ENCODE measurements at places on chromosomes 12 and 14.

DNA sequence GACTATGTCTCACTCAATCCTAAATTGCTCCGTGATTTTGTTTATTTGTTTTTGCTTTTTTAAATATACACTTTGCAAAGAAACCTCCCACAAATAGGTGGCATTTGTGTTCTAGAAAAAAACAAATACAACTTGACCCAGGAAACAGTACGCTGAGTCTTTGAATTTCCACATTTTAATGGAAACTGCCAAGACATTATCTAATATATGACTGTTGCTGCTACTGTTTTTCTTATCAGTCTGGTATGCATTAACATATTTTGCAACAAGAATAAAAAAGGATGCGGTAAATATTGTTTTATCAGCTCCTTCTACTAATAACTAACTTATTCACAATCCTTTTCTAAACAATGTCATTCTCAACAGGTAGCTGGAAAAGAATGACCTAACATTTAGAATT is 187.4 kb downstream of the LRIG3 start:
- no peak for DNase-seq

- DNase-seq = no peak
These were observed 58.4 kb downstream of the ATP2B1 start for GRCh38 chr12:89650239-89650638.

DNA sequence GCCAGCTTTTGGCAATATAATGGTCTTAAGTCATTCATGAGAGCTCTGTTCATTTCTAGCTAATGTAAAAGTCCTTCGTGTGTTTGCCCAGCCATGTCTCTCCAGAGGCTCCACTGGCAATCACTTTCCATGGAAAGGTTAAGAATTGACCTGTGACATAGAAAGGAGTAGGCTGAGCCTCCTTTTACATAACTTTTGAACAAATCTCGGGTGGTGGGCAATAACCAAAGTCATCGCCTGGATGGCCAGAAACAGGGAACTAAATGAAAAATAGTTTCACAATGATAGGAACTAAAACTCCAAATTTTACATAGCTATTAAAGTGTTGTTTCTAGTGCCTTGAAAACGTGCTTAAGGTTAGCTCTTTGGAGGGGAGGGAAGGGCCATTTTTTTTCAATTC is 6.5 kb downstream of the BHLHE41 start:
- DNase-seq = no peak

- DNase-seq = no peak
These were observed 80.0 kb upstream of the RPH3A start for GRCh38 chr12:112711507-112711906.

- no peak for DNase-seq
These were observed 368.3 kb downstream of the ADGRD1 start for GRCh38 chr12:131321988-131322387.

DNA sequence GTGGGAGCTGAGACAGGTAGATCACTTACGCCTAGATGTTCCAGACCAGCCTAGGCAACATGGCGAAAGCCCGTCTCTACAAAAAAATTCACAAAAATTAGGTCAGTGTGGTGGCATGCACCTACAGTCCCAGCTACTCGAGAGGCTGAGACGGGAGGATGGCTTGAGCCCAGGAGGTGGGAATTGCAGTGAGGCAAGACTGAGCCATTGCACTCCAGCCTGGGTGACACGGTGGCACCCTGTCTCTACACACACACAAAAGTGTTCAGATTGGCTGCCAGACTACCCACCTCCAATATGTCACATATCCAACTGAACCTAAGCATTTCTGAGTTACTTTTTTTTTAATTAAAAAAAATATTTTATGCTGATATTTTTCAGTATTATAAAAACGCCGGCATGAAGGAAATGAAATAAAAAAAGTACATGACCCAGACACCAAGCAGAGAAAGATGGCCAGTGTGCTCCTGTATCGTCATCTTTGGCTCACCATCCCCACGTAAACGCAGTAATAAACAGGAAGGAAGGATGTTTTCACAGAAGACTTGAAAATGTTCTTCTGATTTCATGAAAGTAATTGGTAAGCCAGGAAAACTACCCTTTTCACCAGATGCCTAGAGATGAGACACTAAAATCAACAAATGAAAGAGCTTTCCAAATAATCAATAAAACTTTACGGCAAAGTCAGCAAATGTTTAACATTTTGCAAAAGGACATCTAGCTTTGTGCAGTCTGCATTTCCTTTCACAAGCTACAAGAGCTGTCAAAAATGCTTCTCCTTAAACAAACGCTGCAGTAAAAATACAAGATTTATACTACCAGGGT is 26.4 kb downstream of the CDC42BPB start:
- no peak for DNase-seq

GRCh38 chr12:129772501-129773493 is 131.0 kb downstream of the TMEM132D start:
- DNase-seq = no peak

DNA sequence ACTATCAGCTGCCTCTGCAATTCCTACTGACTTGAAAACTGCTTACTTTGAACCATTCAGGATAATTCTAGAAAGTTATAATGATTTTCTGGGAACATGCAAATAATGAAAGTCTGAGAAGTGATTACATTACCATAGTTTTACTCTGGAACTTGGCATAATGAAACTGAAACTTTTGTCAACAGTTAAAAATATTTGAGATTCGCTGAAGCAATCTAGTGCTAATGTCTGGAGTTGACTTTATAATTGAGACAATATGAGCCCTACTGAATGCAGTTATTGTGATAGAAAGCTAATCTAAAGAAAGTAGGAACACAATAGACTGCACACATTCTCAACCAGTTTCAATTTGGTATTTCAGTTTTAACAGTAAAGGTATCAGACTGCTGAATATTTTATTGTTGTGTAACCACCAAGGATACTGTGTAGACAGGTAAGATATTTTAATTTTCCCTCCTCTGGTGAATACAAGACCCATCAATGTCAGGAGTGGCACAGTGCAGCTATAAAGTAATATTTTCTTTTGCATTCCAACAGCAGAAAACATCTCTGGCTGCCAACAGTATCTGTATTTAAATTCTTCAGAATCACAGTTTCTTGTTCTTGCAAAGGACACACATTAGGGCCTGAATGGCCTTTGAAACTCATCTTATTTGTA is 483.5 kb downstream of the ATP23 start:
- peak; percentile 31 for DNase-seq

DNA sequence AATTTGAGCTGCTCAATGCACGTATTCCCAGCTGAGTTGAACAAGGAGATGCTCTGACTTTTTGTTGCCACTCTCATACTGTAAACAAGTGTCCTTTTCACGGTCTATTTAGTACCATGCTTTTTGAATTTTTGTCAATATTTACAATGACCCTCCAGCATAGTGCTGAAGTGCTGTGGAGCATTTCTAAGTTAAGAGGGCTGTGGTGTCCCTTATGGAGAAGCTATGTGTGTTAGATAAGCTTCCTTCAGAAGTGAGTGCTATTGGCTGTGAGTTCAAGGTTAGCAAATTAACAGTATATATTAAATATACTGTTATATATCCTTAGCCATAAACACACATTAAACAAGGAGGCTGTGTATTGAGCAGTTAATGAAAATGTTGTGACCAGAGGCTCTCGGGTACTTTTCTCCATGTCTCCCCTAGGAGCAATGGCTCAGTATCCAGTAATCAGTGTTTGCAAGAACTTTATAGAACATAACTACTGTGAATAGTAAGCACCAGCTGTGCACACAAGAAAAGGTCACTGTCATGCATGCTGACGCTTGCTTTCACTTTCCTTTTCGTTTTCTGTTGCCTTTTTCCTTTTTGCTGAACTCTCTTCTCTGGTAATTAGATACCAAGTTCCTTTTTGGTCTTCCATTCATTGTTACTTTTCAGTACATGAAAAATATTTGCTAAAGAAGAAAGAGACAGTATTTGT is 187.2 kb upstream of the NEDD1 start:
- peak; percentile 62 for DNase-seq

DNA sequence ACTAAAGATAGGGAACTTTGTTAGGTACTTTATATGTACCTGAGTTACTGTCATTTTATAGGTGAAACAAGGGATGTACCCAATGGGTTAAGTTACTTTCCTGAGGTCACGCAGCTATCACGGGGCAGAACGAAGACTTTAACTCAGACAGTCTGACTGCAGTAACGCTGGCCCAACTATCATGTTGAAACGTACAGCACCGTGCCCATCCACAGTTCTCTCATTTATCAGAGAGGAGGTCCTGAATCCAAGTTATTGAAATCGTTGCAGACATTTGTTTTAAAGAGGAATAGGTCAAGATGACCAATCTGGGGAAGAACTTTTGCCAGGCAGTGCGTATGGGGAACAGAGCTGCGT is 587 bp upstream of the C12orf75 start:
- DNase-seq = no peak

Data from LHCN-M2 (cell line).